NCI-H774 (cell line): ENCODE measurements at places on chromosomes 13 and 19.
A peak's percentile ranks its signal among the peaks of the same experiment; 100 is the strongest.

- DNase-seq: no peak
Observed at GRCh38 chr13:49348751-49349150, 95.1 kb downstream of the CAB39L start.

- DNase-seq: no peak
Observed at GRCh38 chr19:40691421-40692211, 1.2 kb upstream of the NUMBL start.

DNA sequence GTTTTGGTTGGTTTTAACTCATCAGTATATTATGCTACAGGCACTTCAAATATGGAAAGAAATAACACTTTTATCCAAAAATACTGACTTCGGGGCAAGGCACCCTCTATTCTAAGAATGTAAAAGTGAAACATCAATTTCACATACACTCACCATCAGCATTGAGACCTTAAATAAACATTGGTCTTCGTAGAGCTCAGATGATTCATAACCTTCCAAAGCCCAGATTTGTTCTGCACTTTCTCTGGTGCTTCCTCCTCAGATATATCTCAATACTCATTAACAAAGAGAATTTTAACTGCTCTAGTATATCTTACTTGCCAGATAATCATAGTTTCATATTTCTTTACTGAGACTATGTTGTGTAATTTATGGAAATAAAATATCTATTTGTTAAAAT, 794.3 kb downstream of the LIG4 start:
- DNase-seq: no peak

GRCh38 chr13:99614465-99614885, 113.2 kb downstream of the TM9SF2 start:
- DNase-seq: peak; percentile 13

GRCh38 chr13:52744842-52745375, 5.3 kb upstream of the CNMD start:
- DNase-seq: no peak

- no peak for DNase-seq
Observed at GRCh38 chr13:30222254-30222653, 85.1 kb downstream of the KATNAL1 start.

DNA sequence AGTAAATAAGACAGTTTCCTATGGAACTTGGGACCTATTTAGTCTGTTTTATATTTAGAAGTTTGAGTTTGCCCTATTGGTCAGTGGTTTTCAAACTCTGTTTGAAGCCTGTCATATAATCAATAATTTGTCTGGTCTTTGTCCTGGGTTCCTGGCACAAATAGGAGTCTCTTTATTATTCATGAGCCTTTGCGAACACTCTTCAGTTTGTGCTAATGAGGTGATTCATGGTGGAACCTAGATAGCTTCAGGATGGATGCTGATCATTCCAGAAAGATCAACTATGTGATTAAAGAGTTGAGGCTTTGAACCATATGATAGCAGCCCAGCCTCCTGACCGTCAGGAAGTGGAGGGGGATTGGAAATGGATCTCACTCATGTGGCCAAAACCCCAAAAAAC, 10.0 kb upstream of the VWA8 start:
- DNase-seq: no peak

DNA sequence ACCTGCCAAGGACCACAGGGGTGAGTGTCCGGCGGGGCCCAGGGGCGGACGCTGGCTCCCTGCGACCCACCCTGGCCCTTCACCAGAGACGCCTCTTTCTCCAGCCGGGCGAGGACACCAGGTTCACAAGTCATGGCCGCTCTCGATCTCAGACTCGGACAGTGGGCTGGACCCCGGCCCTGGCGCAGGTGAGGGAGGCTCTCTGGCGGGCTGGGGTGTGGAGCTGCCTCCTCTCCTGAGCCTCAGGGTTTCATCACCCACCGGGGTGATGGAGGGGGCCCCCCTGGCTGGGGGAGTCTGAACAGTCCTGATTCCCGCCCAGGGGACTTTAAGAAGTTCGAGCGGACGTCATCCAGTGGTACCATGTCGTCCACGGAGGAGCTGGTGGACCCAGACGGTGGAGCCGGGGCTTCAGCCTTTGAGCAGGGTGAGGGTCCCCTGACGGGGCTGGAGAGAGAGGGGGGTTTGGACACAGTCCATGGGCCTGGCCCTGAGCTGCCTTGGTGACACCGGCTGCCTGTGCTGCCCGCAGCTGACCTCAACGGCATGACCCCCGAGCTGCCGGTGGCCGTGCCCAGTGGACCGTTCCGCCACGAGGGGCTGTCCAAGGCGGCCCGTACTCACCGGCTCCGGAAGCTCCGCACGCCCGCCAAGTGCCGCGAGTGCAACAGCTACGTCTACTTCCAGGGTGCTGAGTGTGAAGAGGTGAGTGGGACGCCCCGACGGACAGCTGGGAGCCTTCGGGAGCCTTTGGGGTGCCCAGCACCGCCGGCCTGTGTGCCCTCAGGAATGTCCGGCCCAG, 13.6 kb downstream of the ARHGAP45 start:
- no peak for DNase-seq

DNA sequence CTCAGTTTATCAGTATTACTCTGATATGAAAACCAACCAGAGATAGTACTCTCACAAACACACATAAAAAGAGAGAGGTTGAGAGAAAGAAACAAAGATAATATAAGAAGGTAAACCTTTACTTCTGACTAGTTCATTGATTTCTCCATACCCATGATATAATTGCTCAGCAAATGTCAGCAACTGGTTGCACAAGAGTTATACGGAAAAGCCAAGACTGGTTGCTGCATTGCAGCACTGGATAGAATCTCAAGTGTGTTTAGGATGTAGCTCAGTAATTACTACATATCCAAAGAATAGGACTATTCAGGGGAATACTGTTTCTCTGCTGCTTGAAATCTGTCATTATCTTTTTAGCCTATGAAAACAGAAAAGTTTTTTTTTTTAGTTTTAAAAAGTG, 1332.8 kb downstream of the OLFM4 start:
- DNase-seq: no peak

DNA sequence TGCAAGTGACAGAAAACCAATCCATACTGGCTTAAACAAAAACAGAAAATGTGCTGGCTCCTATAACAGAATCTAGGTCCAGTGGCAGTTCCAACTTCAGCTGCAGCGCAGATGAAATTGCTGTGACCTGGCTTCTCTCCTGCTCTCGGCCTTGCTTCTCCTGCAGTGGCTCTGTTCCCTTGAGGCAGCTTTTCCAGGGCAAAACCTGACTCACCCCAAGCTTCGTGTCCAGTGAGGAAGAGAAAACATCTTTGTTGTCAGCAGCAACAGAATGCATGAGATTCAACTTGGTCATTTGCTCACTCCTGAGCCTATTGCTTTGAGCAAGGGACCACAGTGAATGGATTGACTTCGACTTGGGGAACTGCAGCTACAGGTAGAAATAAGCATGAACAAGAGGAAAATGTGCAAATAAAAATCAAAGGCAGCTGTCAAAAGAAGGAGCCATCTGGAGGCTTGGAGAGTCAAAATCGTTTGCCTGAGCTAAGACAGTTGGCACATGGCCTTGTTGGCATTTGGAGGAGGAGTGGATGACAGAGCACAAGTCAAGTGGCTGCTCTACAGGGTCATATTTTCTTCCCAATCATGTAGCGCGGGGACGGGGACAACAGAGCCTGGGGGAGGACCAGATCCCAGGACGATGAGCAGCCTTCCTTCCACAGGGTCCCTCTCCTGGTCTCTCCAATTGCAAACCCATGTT, 523.4 kb downstream of the FGF9 start:
- DNase-seq: no peak

- DNase-seq: no peak
Observed at GRCh38 chr13:98129059-98129746, 13.7 kb upstream of the FARP1 start.

DNA sequence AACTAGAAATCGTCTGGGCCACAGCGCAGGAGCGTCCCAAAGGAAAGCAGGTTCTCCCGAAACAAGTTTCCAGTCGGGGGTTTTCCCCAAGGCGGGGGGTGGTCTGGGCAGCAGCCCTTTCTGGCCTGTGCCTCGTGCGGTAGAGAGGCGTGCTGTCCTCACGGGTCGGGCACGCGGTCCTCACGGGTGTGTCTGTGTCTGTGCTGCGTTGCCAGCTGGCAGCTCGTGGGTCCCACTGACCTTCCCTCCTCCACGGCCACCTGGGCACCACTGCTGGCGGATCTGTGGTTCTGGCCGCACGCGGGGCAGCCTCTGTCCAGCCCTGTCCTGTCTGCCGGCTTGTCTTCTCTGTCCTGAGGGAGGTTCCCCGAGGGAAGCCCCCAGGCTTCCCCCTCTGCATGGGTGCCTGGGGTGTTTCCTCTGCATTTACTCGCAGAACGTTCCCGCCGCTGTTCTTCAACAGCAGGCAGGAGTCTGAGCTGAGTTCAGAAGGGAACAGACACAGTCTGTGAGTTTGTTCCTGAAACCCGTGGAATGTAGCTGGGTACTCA, 98.2 kb upstream of the MCF2L start:
- DNase-seq: no peak

GRCh38 chr19:28859811-28860210, 353.1 kb downstream of the UQCRFS1 start:
- no peak for DNase-seq

DNA sequence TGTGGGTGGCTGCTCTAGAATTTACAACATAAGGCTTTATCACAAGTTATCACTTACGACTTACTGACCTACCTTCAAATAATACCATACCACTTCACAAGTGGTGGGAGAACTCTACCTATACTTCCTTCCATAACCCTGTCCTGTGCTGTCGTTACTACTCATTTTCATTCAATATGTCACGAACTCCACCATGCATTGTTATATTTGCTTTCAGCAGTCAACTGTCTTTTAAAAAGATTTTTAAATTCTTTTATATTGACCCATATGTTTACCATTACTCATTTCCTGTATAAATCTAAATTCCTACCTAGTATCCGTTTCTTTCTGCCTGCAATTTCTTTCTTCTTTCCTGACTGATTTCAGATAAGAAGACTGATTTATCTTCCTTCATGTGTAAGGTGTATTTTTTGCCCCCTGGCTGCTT, 200.0 kb downstream of the KLF12 start:
- DNase-seq: no peak

DNA sequence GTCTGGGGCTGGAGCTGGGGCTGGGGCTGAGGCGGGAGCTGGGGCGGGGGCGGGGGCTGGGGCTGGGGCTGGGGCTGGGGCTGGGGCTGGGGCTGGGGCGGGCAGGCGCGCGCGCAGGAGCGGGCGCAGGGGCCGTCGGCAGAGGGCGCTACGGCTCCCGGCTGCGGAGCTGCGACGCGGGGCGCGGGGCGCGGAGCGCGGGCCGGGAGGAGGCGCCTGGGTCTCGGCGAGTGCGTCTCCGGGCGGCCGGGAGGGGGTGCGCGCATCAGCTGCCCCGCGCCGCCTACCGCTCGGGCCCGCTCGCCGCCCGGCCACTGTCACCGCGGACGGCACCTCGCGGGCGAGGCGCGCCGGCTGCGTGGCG, 422 bp upstream of the MTUS2 start:
- peak; percentile 17 for DNase-seq

GRCh38 chr13:58893396-58893795, 1261.9 kb downstream of the PCDH17 start:
- DNase-seq: no peak

DNA sequence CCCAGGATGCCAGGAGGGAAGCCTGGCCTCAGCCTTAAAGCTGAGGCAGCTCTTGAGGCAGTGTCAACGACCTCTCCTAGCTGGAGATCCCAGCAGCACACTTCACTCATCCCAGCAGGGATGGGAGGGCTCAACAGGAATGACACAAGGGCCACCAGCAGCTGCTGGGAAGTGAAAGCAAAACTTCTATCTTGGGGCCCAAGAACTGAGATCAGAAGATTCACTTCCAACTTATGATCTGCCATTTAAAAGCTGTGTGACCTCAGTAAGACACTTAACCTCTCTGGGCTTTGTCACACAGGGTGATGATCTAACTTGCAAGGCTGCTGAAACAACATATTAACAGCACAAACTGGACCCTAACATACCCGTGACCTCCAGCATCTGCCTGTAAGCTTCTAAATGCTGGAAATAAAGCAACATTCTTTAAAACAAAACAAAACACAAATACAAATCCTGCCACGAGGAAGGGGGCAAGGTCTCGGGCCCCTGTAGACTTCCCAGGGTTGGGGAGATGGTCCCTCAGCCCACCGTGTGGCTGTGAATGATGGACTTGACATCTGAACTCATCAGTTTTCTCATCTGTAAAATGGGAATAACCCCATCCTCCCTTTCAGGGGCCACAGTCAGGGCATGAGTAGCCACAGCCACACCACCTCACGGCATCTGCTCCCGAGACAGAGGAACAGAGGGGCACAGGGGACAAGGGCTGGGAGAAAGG, 22.7 kb downstream of the ELL start:
- DNase-seq: no peak

DNA sequence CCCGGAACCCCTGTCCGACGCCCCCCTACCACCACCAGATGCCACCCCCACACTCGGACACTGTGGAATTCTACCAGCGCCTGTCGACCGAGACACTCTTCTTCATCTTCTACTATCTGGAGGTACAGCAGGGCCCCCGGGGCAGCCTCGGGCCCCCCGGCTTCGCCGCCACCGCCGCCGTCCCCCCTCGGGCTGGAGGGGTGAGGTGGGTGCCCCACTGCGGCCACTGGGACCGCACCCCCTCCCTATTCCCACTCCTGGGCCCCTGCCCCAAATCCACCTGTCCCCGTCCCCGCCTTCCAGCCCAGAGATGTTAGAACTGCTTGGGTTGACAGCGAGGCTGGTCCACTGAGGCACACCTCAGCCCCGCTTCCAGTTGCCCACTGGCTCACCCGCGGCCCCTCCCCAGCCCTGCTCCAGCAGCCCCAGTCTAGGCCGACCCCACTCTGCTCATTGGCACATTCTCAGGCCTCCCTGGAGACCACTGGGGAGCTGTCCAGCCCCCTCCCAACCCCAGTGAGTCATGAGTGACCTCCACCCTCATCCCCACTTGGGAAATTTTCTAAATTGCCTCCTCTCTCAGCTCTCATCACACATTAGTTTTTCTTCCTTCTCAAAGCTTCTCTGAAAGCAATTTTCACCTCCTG, 6.5 kb downstream of the LENG1 start:
- no peak for DNase-seq

GRCh38 chr13:96804174-96804573, 190.1 kb downstream of the OXGR1 start:
- no peak for DNase-seq

- DNase-seq: no peak
Observed at GRCh38 chr13:39016787-39017186, 21.1 kb downstream of the PROSER1 start.

- DNase-seq: no peak
Observed at GRCh38 chr19:16154557-16154956, 11.1 kb downstream of the HSH2D start.

- no peak for DNase-seq
Observed at GRCh38 chr13:29550430-29550988, 45.0 kb downstream of the SLC7A1 start.

- DNase-seq: no peak
Observed at GRCh38 chr13:86826232-86826631, 844.9 kb upstream of the SLITRK5 start.

- DNase-seq: no peak
Observed at GRCh38 chr19:17337675-17338432, 501 bp downstream of the GTPBP3 start.
